Fibroblast of villous mesenchyme (primary cell): ENCODE measurements at places on chromosomes 5 and 9. TPM values are rescaled to one million over a fixed set of nuclear protein-coding genes. Genes with fewer than 3 reads are reported as not detected.

DNA sequence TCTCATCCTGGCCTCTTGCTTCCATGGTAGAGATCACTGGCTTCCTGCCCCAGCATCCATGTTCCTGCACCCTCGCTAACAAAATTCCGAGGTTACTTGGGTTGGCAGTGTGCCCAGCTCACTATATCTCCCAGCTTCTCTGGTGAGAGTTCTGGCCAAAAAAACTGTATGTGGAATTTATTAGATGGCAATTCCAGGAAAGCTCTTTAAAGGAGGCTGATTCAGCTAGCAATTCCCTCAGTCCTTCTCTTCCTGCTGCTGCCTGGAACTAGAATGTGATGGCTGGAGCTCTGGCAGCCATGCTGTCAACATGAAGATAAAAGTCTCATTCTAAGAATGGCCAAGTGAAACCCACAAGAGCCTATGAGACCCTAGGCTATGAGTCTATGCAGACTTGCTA is 88.8 kb downstream of the SECISBP2 start:
- DNase-seq, result peak; percentile 38

DNA sequence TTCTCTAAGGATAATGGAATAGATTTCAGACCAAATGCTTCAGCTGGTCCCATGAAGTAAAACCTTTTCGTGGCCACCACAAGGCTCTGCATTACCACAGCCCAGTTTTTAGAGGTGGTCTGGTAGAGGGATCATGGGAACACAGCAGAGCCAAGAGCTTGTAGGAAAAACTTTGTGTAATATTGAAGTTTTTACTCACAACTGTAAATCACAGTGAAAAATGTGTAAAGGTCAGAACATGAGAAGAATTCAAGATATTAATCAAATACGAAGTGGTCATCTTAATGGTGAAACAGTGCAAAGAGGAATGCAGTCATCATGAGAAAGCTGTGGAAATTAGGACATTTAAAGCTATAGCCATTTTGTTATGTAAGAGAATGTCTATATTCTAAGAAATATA is 197.5 kb downstream of the NPR3 start:
- DNase-seq, result peak; percentile 35

DNA sequence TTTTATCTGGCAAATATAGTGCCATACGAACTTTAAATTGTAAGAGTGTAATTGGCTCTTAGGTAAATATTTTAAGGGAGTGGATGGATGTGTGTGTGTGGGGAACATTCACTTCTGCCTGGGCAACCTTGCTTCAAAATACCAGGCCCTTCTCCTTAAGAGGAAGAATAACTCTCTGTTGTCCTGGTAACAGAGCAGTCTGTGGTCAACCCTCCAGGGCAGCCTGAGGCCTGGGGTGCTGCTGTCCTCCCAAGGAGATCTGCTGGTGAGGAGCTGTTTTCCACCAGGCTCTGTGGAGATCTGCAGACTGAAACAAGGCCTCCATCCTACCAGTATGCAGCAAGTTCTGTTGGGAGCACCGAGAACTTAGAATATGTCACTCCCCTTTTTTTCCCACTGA is 325.2 kb downstream of the PSAT1 start:
- DNase-seq, result no peak

GRCh38 chr5:137752905-137753690 is 1.1 kb downstream of the HNRNPA0 start:
- DNase-seq, result peak; percentile 26

- DNase-seq, result no peak
Measured at GRCh38 chr5:146751781-146752401, 126.7 kb downstream of the PPP2R2B start.

DNA sequence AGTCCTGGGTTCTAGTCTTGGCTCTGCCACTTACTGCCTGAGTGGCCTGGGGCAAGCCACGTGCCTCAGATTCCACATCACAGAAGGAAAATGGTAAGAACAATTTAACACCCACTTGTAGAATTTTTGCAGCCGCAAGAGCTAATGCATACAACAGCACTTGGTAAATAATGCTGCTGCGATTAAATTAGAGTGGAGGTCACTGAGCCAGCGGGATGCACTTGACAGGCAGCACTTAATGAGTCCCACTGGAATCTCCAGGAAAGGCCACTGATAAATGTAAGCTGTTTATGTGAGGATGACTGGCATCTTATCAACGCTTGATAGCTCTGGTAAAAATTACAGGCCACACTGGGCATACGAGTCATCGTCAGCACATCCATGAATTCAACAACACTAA is 59.4 kb upstream of the UBTD2 start:
- peak; percentile 32 for DNase-seq

GRCh38 chr9:73219985-73220626 is 68.4 kb downstream of the ANXA1 start:
- DNase-seq, result peak; percentile 63

GRCh38 chr5:133859073-133859472 is 109.4 kb downstream of the C5orf15 start:
- DNase-seq, result no peak

- no peak for DNase-seq
Measured at GRCh38 chr5:143551820-143552251, 148.3 kb upstream of the NR3C1 start.

DNA sequence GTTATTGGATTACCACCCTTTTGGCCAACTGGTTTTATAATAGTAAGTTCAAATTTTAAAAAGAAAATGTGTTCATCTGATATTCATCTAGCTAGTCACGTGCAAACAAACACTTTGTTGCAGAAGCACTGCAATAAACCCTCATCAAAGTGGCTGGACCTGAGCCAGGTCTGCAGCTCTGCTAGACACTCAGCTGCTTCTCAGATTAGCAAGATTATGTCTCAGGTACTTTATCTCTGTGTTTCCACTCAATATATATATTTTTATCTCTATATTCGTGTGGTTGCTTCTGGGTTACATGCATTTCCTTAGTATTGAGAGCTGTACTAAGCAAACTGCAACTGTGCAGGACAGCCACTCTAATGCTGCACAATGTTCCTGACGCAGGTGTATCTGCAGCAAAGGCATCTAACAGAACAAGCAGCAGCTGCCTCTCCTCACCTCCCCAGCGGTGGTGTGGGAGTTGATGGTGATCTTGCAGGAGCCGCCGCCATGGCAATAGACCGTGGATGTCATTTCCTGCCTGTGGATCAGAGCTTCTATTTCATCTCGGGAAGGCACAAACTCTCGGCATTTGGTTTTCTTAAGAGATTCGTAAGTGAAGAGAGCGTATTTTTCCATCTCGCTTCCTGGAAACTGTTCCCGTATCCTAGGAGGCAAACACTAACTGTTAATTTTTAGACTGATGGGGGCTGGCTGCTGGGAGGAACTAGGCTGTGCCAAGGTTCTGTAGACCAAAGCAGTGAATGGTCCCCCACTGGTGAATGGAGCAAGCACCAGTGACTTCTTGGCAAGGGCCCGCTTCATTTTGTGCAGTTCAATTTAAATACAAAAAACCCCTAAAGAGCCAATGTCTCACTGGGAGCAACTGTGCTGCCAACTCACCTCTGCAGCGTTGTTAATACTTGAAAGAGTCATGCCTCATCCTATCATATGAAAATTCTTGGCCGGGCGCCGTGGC is 56.7 kb upstream of the RETREG1 start:
- no peak for DNase-seq

DNA sequence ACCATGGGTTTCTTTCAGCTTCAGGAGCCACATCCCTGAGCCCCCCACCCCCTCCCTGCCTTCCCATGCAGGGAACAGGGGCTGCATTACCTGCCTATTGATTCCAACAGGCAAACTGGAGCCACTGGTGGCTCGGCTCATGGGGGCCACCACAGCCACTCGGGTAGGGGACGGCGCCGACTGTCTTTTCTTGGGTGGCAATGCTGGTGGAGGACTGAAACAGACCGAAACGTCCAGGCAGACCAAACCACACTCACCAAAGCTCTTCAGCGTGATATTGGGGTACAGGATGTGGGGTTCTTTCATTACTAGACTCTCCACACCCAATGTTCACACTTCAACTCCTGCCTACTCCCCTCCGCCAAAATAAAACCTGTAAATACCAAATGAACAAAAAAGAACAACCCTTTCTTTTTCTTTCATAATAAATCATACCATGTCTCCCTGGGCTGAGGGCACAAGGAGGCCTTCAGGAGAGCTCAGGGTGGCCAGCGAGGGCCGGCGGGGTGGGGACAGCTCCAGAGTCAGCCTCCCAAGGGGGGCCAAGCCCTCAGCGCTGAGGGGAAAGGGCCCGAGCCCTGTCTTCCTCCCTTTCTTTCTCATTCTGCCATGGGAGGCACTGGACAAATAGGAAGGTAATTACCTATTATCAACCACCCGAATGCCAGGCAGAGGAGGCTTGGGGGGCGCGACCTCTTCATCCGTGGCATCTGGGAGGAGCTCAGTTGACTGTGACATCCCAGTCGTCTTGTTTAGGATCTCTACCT is 83.3 kb downstream of the PRRT1B start:
- DNase-seq, result no peak

DNA sequence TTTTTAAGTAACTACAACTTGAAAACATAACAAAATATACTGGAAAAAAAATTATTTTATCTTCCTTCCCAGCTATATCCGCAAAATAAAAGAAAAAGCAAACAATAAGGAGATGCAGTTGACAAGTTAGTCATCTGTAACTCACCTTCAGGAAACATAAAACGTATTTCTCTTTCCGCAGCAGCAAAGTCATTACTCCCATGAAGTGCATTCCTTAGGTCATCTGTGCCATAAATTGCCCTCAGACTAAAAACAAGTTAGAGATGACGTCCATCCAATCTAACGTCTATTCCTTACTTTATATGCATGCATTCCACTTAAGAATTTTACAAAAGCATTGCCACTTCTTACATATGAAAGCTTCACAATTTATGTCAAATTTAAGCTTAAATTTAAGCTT is 10.9 kb downstream of the NME5 start:
- DNase-seq, result no peak

- no peak for DNase-seq
Measured at GRCh38 chr5:15241216-15241821, 258.7 kb upstream of the FBXL7 start.

DNA sequence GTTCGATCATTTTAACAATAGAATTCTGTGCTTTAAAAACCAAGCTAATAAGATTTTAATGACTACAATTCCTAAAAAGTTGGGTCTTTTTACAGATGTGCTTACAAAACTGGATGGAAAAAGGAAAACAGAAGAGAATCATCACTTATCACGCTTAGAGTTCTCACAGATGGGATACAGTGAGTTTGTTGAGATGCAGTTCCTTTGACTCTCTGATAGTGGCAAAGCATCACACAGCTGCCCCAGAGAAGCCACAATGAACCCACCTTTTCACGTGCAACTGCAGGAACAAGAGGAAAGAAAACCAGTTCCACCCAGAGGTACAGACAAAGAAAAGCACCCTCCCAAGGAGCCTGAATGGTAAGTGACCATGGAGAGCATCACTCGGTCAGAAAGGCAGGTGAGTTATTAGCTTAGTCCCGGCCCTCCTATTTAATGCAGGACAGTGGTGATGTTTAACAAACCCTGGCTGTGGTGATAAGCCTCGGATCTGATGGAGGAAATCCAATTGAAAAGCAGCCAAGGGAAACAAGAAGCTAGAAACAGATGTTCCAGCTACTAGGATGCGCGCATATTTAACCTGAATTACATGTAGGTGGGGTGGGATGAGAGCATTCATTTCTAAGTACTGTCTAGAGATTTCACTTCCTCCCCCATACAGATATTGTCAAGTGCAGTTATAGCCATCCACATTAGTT is 167.7 kb downstream of the TARS1 start:
- DNase-seq, result no peak

GRCh38 chr9:95512709-95513095 is 4.1 kb downstream of the PTCH1 start:
- DNase-seq, result no peak

- no peak for DNase-seq
Measured at GRCh38 chr5:125897089-125897488, 526.1 kb upstream of the GRAMD2B start.

- DNase-seq, result no peak
Measured at GRCh38 chr9:35711501-35712428, 20.2 kb downstream of the TLN1 start.

DNA sequence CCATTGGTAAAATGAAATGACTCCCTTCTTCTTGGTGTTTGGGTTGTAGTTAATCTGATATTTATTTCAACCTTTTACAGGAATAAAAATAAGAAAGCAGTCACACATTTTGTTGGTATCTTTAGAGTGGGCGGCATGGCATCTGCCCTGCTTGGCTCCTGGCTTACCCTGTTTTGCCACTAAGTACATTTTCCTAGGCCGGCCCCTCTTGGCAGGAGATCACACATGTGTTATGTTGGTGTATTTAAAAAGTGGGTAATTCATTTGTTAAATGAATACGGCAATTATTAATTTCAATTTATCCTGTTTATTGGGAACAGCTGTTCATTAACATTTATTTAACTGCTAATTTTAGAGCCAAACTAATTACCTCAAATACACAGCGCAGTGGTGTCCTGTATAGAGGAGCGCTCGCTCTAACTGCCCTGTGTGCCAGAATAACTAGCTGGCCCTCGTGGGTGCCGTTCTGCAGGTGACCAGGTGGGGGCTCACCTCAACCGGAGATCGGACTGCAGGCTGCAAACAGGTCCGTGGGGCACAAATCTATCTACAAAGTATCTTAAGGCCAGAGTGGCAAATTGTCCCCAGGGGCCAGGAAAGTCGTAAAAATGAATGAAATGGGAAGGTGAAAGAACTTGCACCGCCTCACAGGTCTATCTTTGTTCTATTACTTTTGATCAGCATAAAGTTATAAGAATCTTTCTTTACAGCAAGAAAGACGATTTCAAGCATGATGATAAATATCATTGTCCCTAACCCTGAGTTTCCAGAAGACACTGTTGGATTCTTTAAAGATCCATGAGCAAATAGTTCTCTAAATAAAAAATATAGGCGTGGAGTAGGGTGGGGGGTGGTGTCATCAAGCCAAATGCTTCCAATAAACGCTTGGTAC is 26.2 kb upstream of the GPR151 start:
- peak; percentile 59 for DNase-seq

DNA sequence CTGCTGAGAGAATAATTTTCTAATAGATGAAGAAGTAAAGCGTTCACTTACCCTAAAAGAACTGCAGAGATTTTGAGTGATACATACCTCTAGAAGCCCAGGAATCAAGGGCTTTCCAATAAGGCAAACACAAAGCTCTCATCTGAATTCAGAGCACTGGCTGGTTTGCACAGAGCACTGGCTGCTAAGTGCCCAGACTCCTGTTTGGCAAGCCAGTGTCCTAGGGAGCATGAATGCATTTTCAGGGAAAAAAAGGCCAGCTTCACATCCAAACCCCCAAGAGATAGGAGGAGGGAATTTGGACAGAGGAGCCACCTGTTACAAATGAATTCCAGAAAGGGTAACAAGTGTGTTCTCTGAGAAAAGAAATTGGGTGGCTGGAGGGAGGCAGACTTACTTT is 65.3 kb downstream of the ARSB start:
- no peak for DNase-seq

- DNase-seq, result peak; percentile 78
Measured at GRCh38 chr5:149418910-149419531, 39.9 kb upstream of the IL17B start.

- no peak for DNase-seq
Measured at GRCh38 chr5:143499480-143500114, 96.1 kb upstream of the NR3C1 start.

GRCh38 chr5:157326440-157327005 is 60.6 kb downstream of the CYFIP2 start:
- no peak for DNase-seq

GRCh38 chr9:134366223-134367031 is 40.2 kb downstream of the RXRA start:
- peak; percentile 89 for DNase-seq

- peak; percentile 54 for DNase-seq
Measured at GRCh38 chr9:69549310-69550202, 122.6 kb downstream of the APBA1 start.

The SOHLH1 gene
- not detected in 2 replicates for total RNA-seq

The PRDM9 gene
- total RNA-seq, result not detected in 2 replicates

The RGS7BP gene
- 0.32 TPM in 1 of 2 replicates, not detected in the other for total RNA-seq

The COL5A1 gene
- 295 and 502 TPM in 2 replicates for total RNA-seq

The ZNF366 gene
- total RNA-seq, result under 0.01 TPM in 2 replicates

The ARID3C gene
- 0.32 TPM in 1 of 2 replicates, not detected in the other for total RNA-seq

The TGFBR1 gene
- total RNA-seq, result 51.0 and 68.0 TPM in 2 replicates

The MYMK gene
- not detected in 2 replicates for total RNA-seq
